ENCODE measurements at places on chromosomes 7 and 10.

GRCh38 chr10:42976351-42977031 lies 100.4 kb upstream of the RET start:
- DNase-seq: no peak

- DNase-seq: peak; percentile 43
These were observed 161.9 kb upstream of the MEOX2 start for GRCh38 chr7:15848362-15848761.

GRCh38 chr7:155692317-155692716 lies 47.9 kb downstream of the RBM33 start:
- DNase-seq: no peak

GRCh38 chr7:95002775-95003174 lies 95.4 kb downstream of the PPP1R9A start:
- DNase-seq: no peak

DNA sequence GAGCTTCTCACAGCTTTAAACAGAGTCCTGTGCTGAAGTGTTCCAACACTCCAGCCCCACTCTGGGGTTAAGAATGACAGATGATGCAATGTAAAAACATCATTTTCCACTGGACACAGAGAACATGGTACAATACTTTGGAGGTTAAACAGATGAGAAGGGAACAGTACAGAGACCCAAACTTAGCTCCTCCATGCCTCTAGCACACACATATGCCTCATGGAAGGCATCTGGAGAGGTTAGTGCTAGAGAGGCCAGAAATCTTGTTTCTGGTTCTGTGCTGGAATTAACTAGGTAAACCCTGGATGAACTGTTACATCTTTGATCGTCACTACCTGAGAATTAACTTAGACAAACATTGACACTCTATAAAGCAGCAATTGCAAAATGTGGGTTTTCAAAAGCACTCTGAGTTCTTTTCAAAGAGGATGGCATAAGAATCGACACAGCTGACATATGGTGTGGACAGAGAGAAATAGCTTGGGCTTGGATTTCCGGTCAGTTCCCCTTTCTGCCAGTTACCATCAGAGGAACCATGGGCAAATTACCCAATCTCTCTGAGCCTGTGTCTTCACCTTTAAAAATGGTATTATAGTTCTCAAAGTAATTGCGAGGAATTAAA lies 81.9 kb downstream of the KCNMA1 start:
- no peak for DNase-seq

GRCh38 chr7:118153551-118154177 lies 30.3 kb upstream of the LSM8 start:
- DNase-seq: no peak

DNA sequence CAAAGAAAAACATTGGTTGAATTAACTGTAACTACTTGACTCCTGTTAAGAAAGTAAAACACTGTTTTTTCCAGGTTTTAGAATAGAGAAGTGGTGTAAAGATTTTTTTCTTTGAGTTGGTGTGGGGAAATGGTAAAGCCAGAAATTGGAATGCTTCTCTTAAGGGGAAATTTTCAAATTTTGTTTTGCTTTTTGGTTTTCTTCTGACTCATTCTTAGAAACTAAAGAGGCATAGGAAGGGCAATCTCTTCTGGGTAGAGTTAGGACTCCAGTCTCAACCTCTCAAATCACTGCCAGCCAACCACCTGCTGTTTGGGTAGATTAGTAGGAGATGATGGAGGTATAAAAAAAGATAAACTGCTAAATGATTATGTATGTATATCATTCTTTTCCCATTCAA lies 47.7 kb upstream of the STRIP2 start:
- DNase-seq: no peak

- DNase-seq: no peak
These were observed 429.6 kb upstream of the VSTM2A start for GRCh38 chr7:54112567-54112966.

DNA sequence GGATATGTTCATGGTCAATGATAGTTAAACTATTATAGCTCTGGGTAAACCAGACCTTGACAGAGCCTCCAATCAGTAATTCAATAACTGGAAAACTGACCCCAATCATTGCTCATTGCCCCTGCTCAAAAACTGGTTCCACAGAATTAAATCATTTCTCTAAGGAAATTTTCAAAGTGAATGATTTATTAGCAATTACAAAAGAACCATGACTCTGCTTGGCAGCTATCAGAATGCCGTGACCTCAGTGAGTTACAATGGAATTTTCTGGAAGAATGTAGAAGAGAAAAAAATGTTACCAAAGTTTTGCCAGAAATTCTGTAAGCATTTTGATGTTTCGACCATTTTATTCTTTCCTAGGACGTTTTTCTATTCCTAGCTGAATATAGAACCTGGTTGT lies 106.8 kb upstream of the APBB1IP start:
- no peak for DNase-seq

- peak; percentile 18 for DNase-seq
These were observed 102.5 kb downstream of the PCLO start for GRCh38 chr7:83060218-83060617.

- DNase-seq: no peak
These were observed 350.1 kb downstream of the RNLS start for GRCh38 chr10:88232983-88233543.

DNA sequence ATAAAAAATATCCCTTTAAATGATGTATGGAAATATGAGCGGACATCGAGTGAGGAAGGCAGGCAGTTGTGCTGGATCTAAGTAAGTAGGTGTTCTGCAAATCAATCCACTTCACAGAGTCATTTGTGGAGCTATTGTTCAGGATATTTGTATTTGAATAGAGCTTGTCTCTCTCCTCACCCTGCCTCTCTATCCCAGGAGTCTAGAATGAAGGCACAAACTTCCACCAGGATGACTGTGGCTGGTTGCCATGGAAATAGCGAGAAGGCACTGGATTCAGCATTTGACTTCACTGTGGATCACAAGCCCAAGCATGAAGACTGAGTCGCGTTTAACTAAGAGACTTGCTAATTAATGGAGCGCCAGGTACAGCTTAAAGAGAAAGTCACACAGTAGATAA lies 53.2 kb downstream of the NPY start:
- no peak for DNase-seq

- DNase-seq: no peak
These were observed 20.4 kb downstream of the GNAT3 start for GRCh38 chr7:80491462-80491861.

DNA sequence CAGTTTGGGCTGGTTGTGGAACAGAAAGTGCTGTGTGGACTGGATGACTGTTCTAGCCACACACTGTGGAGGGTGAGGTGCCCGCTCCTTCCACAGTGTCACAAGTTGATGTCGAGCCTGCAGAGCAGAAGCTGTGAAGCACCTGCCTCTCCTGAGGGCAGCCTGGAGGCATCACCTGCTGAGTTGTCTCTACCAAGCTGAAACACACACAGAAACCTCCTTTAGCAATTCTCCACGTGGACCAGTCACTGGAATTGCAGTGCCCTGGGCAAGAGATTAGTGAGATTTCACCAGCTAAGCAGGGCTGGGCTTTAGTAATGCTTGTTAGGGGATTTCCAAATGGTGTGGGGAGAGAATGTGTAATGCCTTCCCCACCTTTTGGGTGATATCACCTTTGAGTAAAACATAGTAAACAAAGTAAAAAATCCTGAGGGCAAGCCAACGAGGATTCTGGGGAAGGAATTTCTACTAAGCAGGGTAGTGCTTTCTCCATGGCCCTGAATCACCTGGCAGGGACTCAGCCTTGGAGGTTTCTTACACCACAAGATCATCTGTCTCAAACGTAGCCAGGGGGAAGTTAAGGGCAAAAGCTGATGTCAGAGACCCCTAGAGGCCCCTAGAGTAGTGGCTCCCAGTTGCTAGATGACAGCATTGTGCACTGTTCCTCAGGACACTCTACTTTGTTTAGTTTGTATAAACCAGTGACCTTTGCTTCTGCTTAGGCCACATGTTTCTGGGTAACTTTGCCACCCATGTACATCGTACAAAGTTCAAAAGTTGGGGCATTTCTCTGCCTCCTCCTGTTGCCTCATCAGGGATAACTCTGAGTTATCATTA lies 233.1 kb upstream of the IGFBP3 start:
- peak; percentile 95 for DNase-seq

- no peak for DNase-seq
These were observed 17.0 kb downstream of the FRMPD2 start for GRCh38 chr10:48257407-48257961.
